ENCODE measurements at places on chromosomes 7 and 10.
A peak's percentile ranks its signal among the peaks of the same experiment; 100 is the strongest.

- no peak for DNase-seq
Observed at GRCh38 chr10:5163487-5163886, 21.5 kb downstream of the AKR1C8 start.

DNA sequence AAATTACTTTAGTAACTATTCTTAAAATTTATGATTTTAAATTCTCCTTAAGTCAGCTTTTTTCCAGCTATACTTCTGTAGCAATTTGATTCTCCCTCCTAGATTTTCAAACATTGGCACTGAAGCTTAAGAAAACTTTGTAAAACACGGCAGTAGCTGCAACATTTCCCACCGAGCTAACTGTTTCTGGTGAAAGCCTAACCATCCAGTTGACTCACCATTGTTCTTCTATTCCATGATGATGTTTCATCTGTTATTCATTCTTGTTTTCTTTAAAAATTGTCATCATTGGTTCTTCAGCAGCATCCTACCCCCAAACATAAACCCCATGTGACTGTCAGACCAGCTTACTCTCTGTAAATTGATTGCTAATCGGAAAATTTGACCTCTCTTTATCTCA is 312.3 kb downstream of the DGKB start:
- DNase-seq = no peak

DNA sequence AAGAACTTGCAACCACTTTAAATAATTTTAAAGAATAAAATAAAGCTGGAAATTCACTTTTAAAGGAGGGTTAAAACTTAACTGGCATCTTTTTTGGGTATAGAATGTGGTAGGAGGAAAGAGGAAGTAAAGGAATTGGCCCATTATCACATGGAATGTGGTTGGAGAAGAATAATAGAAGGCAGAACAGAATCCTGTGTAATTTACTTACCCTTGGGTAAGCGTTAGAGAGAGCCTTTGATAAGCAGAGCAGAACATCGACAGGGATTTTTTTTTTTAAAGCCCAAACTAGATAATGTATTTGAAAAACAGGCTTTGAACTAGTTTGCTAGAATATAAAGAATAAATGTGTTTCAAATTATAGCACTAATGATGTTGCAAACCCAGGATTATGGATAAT is 199.8 kb upstream of the KIAA1217 start:
- DNase-seq = no peak

GRCh38 chr7:157013101-157013500 is 2.6 kb upstream of the MNX1 start:
- DNase-seq = no peak

GRCh38 chr7:44889086-44889781 is 3.9 kb upstream of the PURB start:
- DNase-seq = no peak

DNA sequence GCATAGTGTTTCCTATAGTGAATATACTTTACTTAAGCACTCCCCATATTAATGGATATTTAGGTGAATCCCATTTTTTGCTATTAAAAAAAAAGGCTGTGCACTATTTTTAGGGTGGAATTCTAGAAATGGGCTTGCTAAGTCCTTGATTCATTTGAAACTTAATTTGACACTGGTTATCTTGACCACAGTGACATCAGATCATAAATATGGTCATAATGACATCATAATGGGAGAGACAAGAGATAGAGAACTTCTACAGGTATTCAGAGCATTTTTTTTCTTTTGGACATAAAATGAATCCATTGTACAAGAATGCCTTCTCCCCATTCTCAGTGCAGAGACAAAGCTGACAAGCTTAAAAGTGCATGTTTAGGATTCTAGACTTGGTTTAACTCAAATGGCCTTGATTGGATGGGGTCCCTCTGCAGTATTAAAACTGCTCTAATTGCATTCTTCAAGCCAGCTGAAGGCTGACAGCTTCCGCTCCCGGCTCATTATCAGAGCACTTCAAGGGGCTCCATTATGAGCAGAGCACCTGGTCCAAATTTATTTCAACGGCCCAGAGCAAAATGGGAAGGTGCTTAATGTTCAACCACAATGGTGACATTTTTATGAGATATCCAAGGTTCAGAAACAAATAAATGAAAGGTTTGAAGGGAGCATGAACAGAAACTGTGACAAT is 104.8 kb downstream of the JAZF1 start:
- no peak for DNase-seq

DNA sequence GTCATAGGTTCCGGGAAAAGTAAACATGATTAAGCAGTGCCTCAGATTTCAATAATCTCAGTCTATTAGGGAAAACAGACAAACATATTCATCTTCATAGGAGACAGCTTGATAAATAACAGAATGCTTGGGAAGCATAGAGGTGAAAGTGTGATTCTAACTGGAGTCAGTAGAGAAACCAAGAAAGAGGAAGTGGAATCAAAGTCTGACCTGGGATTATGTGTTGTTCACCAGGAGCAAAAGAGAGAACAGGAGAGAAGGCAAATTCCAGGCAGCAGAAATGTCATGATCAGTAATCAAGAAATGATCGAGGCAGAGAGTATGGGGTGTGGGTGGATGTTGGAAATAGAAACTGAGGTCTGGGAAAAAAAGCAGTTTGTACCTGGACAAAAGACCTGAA is 43.7 kb downstream of the DGKB start:
- DNase-seq = no peak

DNA sequence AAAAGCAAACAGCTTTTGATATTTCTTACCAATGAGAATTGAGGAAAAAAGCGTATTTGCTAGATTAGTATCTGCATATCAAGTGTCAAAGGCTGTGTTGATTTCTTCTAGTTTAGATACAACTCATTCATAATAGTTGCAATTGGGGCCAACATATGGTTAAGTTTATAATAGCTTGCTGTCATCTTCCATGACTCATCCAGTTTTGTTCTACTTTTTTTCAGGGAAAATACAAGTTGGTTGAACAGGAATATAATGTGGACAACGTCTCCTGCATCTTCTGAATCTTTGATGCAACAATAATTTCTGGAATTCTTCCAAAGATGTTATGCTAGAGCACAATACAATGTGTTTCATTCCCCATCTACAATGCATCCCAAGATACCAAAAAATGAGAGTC is 182.0 kb downstream of the THSD7A start:
- DNase-seq = no peak

GRCh38 chr10:132521041-132521465 is 16.5 kb upstream of the INPP5A start:
- DNase-seq = no peak

DNA sequence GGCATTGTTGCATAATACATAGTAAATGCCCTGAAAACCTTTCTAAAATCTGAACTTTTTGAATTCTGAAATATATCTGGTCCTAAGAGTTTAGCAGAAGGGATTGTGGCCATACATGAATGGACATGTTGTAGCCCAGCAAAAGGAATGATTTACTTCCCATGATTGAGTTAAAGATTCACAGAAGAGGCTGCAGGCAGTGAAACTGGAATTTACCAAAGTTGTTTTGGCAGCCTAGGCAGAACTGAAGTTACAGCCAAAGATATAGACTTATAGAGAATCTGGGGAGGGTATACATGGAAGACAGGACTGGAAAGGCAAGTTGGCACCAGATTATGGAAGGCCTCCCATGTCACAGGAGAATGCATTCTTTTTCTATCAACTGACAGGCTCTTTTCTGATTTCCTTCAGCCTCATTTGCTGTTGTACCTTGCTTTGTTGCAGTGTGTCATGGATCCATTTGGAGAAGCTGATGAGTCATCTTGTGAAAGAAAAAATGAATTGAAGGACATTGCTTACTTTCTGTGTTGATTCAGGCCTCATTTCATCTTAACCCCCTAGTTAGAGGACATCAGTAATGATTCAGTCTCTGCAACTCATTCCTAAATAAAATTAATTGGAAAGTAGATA is 356.2 kb upstream of the LRGUK start:
- DNase-seq = no peak

DNA sequence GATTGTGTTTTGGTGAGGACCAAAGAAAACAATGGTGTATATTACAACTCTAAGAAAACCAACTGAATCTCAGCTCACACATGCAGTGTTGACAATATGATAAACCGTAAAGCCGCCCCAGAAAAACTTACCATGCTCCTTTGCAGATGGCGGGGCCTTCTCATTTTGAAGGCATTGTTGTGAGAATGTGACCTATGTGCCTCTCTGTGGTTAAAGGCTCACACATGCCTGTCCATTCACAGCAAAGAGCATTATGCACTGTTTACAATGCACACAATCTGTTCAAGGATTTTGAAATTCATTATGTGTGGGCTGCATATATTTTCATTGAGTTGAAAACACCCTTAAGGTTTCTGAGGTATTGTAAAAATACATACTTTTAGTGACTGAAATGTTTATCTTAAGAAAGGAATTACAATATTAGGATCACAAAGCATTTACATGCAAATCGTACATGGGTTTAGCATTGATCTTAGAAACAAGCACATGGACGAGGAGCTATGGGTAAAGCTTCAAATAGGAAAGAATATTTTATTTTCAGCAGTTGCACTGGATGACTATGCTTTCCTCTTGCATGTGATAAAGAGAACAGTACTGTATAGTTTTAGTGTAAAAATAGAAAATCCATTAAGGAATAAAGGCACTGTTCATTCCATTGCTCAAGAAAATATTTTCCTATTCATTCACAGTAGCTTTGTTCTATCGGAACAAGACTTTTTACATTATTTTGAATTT is 334.3 kb downstream of the ARL4A start:
- DNase-seq = no peak

DNA sequence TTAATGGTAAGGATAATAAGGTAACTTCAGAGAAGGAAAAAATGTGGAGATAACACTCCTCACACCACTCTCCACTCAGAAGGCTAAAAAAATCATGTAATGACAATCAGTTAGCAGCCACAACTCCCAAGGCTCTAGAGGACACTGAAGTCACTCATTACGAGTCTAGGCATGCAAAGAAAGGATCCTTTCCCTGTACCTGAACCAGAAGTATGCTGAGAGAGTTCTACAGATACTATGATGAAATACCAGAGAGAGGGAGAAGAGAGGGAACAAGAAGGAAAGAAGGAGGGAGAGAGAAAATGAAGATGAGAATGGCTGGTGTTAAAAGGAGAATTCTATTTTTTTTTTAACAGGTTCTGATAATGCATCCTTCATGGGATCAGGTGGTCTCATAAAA is 224.3 kb upstream of the PLXNA4 start:
- no peak for DNase-seq

- no peak for DNase-seq
Observed at GRCh38 chr7:85001495-85002345, 185.1 kb downstream of the SEMA3D start.

DNA sequence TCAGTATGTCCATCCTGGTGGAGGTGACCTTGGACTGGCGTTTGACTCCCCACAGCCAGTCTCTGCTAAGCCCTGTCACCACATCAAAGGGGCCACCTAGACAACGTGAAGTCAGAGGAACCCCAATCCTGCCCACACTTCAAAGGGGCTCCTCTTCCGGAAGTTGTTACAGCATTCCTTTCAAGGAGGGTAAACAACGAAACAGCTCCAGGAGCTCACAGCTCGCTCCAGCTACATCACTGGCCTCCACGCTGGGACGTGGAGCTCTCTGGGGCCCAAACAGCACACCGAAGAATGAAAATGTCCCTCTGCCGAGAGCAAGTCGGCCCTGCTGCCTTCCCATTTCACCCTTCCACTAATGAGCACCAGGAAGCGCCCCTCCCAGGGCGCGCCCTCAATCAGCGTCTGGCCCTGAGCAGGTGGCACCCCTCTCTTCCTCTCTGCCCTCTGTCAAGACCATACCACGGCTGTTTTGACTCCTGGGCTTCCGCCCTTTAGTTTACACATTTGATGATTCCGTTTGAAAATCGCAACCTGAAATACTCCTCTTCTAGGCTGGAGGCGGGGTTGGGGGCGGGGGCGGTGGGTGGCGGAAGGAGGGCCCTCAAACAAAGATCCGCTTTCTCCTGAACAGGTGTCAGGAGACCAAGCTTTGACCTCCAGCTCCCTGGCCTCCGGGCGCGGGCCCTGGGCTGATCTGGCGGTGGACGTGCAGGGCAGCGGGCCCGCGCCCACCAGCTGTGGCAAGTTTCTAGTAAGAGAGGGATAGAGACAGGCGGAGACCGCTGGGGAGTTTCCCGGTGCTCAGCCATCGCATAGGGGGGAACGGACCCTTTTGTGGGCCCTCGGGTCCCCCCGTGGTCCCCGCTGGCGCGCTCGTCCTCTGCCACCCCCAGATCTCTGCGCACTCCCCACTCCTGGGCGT is 53.1 kb upstream of the KDM7A start:
- DNase-seq = peak; percentile 50

- no peak for DNase-seq
Observed at GRCh38 chr10:78868861-78869260, 199.9 kb upstream of the ZMIZ1 start.

DNA sequence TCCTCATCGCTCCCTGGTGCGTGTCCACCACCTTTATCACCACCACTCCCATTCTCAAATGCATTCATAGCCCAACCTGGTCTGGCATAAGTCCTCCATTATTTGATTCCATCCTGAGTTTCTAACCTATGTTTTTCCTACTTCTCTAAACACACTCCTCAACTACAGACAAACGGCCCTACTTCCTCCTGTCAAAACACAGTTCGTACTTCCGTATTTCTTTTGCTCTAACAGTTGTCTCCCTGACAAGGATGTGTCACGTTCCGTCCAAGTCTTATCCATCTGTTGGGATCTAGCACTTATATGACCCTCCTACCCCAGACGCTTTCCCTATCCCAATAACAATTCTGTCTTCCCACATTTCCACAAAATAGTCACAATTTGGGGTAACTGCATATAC is 46.8 kb downstream of the DOCK4 start:
- no peak for DNase-seq

DNA sequence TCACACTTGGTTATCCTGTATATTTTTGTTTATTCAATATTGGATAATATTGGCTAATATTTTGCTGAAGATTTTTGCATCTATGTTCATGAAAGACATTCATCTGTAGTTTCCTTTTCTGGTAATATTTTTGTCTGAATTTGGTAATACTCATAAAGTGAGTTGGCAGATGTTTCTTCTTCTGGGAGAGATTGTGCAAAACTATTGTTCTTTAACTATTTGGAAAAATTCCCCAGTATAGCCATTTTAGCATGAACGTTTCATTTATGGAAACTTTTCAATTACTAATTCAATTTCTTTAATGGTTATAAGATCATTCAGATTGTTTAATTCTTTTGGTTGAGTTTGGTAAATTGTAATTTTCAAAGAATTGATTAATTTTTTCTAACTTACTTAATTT is 560.8 kb upstream of the FZD8 start:
- no peak for DNase-seq

GRCh38 chr7:92758796-92759431 is 77.5 kb downstream of the CDK6 start:
- DNase-seq = no peak

DNA sequence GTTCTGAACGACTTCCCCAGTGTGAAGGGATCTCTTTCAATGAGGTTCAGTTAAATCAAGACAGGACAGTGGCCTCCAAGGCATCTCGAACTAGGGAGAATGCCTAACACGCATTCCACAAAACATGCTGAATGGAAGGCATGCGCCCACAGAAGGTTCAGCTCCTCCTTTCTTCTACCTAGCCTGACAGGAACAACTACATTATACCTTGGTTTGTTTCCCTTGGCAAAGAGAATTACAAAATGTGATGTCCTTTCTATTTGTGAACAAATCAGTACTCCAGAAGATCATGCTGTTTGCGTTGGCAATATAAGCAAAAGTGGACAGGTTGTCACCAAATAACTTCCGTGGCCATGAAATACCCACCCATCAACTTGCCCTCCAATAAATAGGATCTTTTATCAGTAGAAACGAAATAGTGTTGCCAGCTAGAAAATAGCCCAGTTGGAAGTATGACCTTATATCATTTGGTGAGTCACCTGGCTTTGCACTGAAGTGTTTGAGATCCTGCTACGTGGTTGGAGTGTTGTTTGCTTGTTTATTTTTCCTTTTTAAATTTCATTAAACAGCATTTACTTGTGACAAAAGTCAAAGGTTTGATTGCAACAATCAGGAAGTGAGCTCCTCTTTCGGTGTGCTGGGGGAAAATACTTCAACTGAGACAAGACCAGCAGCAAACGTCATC is 117.0 kb upstream of the FAM204A start:
- DNase-seq = no peak
